ENCODE measurements at places on chromosomes 16 and 17. TPM values are rescaled to one million over a fixed set of nuclear protein-coding genes. Genes with fewer than 3 reads are reported as not detected.

- DNase-seq, result no peak
Observed at GRCh38 chr17:57881783-57882351, 32.0 kb upstream of the MRPS23 start.

- DNase-seq, result no peak
Observed at GRCh38 chr16:88296437-88297177, 86.2 kb upstream of the ZNF469 start.

DNA sequence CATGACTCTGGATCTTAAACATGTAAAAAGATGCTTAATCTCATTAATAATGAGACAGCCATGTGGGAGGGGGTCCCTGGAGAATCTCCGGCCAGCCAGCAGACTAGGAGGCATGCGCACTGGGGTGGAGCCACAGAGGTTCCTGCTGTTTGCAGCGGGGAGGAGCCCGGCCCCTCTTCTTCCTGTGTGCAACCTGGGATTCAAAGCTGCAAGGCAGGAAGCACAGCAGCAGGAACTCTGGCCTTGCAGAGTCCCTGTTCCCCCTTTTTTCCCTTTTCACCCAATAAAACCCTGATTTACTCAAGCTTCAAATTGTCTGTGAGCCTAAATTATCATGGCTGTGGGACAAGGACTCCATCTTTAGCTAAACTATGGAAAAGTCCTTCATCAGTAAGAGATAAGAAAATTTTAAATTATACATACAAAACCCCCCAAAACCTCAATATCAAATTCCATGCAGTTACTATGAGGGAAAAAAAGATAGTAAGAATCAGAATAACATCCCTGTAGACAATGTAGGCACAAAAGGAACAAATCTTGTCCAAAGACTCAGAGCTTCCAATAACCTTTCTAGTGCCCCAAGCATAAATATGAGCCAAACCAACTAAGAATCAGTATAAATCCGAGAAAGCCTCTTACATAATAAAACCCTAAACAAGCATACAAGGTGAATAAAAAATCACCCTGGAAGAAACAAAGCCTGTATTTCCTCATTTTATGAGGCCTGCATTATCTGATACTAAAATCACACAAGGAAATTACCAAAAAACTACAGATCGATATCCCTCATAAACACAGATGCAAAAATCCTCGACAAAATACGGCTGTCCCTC lies 12.1 kb downstream of the CFDP1 start:
- peak; percentile 54 for DNase-seq

DNA sequence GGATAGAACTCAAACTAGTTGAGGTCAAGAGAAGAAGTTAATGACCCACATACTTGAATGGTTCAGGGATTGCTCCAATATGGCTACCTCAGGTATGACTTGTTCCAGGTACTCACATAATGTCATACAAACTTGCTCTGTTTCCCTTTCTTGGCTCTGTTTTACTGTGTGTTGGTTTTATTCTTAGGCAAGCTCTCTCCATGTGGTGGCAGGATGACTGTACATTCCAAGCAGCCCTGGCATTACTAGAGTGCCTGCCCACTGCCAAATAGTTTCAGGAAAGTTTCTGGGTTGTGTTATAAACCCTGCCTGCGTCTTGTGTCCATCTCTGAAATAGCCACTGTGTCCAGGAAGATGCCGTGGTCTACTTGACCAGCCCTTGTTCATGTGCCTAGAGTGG lies 476.8 kb downstream of the SHISA9 start:
- DNase-seq, result no peak

DNA sequence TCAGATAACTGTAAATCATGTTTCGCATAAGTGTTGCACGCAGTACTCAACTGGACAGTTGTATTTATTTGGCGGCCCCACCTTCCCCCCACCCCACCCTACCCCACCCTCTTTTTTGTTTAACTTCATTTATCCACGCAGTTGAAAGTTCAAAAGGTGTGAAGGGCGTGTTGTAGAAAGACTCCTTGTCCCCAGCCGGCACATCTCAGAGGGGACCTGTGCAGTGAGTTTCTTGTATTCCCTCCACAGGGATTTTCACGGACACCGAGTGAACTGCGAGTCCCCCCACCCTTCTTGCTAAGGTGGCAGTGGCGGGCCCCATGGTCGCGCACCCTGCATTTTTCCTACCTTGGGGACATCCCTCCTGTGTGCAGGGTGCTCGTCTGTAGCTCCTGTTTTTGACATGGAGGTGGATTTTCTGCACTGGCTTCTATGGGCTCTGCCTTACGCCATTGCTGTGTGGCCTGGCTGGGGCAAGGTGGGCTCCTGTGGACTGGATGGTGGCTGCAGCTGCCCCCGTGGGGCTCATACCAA lies 36.2 kb downstream of the ADCY7 start:
- DNase-seq, result no peak

- DNase-seq, result no peak
Observed at GRCh38 chr17:55635253-55635914, 87.3 kb downstream of the TMEM100 start.

- no peak for DNase-seq
Observed at GRCh38 chr16:48113471-48113870, 42.3 kb downstream of the ABCC12 start.

DNA sequence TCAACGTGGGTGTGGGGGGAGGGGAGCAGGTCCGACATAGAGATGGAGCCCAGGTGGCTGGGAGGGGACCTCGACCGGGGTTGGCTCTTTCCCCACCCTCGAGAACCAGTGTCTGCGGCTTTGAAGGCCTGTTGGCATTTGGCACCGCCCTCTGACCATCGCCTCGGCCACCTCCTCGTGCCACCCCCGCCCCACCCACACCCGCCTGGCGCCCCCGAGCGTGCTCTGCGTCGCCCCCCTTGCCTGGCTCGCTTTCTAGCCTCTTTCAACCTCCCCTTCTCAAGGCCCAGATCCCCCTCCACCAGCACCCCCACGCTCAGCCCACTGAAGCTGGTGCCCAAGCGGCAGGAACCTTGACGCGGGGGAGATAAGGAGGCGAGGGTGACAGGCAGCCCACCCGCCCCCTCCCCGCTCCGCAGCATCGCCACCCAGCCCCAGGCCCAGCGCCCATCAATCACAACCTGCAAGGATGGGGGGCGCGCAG lies 619 bp downstream of the CACNB1 start:
- no peak for DNase-seq

DNA sequence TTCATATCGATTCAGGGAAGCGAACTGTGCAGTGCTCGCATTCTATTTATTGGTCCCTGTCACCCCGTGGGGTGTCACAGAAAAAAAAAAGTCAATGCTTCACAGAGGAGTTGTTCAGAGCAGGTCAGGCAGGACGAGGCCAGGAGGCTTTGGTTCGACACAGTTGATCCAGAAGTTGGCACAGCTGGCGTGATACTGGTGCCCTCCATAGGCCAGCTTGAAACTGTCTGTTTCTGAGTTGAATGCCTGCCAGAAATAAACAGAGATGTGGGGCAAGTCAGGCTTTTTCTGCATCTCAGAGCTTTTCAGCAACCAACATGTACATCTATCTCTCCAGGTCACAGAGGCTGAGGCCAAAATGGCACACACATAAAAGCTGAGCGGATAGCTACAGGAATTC lies 29.1 kb downstream of the DUSP14 start:
- no peak for DNase-seq

GRCh38 chr16:53061701-53062159 lies 6.9 kb downstream of the CHD9 start:
- no peak for DNase-seq

GRCh38 chr17:69757688-69758430 lies 317.2 kb upstream of the KCNJ16 start:
- no peak for DNase-seq

DNA sequence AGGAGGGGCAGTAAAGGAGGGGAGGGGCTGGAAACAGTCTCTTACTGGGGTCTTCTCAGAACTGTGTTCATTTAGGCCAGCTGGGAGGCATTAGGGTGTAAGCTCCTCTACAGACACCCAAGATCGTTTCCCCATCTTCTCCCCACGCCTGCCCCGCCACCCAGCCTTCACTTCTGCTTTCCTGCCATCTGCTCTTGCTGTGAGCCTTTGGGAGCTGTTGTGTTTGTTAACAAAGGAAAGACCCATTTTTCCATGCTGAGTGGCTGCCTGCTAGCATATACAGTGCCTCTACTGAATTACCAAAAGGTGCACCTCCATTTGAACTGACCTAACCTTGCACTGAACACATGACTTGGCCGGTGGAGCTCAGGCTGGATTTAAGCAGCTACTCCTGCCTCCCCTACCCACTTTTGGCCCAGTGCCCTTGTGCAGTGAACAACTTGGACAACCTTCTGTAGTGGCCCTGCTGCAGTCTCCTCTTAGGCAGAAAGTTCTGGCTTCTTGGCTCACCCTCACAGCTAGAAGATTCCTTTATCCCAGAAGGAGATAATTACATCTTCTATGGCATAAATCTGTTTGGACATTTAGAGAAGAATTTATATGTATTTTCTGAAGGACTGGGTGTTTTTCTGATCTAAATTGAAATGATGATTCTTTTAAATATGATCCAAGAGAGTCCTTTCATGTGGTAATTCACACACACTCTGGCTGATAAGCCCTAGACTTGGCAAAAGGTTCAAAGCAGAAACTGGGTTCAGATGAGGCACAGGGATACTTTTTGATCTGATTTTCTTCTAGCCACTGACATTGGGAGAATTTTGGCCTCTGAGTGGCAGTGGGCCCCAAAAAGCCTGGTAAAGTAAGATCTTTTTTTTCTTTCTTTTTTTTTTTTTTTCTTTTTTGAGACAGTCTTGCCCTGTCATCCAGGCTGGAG lies 81.9 kb upstream of the HNF1B start:
- no peak for DNase-seq

GRCh38 chr16:65779201-65779600 lies 587.3 kb upstream of the CDH5 start:
- no peak for DNase-seq

CEP20 gene
- polyA plus RNA-seq, result 37.2 TPM

TNFRSF17 gene
- polyA plus RNA-seq, result not detected

RGS9 gene
- 13.0 TPM for polyA plus RNA-seq

CD79B gene
- 4.4 TPM for polyA plus RNA-seq

ZACN gene
- 6.2 TPM for polyA plus RNA-seq

NT5M gene
- polyA plus RNA-seq, result 4.3 TPM

CRHR1 gene
- 0.98 TPM for polyA plus RNA-seq

RAI1 gene
- 17.2 TPM for polyA plus RNA-seq

MYL11 gene
- 0.72 TPM for polyA plus RNA-seq

MPO gene
- 1.6 TPM for polyA plus RNA-seq

Measured in right renal cortex interstitium (tissue), 3 donors.